ENCODE measurements at places on chromosomes 5 and 9. TPM values are rescaled to one million over a fixed set of nuclear protein-coding genes. Genes with fewer than 3 reads are reported as not detected.

Gene IFNA2
- total RNA-seq = not detected

Gene HSD17B4
- 122 TPM for total RNA-seq

Gene IL7R
- 0.90 TPM for total RNA-seq

Gene DPYSL3
- 89.6 TPM for total RNA-seq

Gene GTF2H2C
- total RNA-seq = 53.8 TPM

Gene NRARP
- total RNA-seq = not detected

Gene ITGA1
- 26.7 TPM for total RNA-seq

Gene GLDC
- total RNA-seq = 0.65 TPM

Gene OSMR
- 57.2 TPM for total RNA-seq

Gene DAPK1
- 30.9 TPM for total RNA-seq

DNA sequence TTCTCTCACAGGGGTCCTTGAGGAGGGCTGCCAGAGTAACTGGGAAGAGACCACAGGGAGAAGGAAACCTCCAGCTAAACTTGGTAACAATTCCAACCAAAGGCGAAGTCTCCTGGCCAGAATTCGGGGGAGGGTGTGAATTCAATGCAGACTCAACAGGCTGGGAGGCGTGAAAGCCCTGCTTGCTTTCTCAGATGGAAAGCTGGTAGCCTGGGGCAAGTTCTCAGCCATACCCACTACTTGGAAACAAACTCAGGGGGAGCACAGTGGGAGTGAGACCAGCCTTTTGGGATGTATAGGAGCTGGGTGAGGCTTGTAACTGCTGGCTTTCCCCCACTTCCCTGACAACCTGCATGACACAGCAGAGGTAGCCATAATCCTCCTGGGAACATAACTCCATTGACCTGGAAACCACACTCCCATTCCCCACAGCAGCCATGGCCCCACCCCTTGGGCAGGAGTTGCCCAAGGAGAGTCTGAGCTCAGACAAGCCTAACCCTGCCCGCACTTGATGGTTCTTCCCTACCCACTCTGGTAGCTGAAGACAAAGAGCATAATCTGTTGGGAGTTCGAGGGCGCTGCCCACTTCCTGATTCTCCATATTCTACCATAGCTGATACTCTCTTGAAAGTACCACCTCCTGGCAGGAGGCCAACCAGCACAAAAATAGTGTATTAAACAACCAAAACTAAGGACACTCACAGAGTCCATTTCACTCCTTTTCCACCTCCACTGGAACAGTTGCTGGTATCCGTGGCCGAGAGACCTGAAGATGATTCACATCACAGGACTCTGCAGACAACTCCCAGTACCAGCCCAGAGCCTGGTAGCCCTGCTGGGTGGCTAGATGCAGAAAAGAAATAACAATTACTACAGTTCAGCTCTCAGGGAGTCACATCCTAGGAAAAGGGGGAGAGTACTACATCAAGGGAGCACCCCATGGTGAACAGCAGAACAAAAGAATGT lies 123.8 kb downstream of the FAM170A start:
- DNase-seq = no peak

GRCh38 chr9:76799473-76799872 lies 35.2 kb downstream of the PCA3 start:
- no peak for DNase-seq

DNA sequence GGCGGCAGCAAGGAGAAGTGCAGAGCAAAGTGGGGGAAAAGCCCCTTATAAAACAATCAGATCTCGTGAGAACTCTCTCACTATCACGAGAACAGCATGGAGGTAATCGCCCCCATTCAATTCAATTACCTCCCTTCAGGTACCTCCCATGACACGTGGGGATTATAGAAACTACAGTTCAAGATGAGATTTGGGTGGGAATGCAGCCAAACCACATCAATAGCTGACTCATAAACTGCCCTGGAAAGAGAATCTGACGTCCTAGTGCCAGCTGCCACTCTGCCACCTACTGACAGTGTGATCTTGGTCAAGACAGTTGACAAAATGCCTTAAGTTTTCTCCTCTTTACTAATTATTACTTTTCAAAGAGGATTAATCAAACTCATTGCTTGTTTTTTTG lies 128.3 kb downstream of the GPBP1 start:
- peak; percentile 48 for DNase-seq

DNA sequence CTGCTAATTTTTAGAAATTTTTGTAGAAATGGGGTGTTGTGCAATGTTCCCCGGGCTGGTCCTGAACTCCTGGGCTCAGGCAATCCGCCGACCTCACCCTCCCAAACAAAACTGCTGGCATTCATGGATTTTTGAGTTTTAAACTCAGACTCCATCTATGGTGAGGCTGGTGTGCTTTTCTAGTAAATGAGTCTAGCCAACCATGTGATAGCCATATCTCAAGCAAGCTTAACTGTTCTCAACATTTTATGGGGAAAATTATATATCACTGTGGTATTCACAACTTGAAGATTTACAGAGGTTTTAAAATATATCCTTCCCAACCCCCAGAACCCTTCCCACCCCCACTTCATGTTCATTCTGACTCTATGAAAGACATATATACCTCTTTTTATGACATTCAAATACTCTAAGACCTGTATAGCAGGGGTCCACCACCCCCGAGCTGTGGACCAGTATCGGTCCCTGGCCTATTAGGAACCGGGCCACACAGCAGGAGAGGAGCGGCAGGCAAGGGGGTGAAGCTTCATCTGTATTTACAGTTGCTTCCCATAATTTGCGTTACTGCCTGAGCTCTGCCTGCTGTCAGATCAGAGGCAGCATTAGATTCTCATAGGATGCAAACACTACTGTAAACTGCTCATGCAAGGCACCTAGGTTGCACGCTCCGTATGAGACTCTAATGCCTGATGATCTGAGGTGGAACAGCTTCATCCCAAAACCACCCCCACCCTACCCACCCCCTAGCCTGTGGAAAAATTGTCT lies 4.5 kb upstream of the NADK2 start:
- no peak for DNase-seq

DNA sequence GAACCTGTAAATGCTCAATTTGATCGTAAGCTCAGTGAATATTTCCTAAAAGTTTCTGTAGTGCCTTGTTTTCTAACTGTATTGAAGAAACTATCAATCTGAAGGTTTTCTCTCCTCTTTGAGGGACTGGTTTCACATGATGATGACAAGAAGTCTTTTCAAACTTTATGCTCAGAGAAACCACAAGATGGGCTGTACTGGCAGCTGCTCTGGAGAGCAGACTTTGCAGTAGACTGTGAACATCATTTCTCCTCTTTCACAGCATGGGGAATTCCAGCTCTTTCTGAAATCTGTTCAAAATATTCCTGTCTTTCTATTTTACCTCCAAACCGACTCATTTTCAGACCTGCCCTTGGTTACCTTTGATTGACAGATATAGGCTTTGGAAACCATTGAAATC lies 194.4 kb downstream of the IZUMO3 start:
- DNase-seq = no peak

GRCh38 chr9:4792054-4792571 lies 631 bp upstream of the RCL1 start:
- peak; percentile 9 for DNase-seq

DNA sequence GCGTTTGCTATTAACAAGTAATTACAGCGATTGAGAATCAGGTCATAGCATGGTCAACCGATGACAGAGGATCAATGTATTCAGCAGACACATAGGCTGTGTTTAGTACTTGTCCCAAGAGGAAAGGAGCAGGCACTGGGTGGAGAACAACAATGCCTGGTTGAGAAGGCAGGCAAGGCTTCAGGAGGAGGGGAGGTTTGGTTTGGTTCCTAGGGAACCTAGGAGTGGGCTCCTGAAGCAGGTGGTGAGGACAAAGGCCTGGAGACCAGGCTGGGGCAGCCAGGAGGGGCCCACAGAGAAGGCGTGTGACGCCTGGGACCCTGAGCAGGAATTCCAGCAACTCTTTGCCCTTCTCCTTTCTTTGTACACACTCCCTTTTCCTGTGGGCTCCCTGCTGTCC lies 195.6 kb downstream of the SPOCK1 start:
- no peak for DNase-seq

DNA sequence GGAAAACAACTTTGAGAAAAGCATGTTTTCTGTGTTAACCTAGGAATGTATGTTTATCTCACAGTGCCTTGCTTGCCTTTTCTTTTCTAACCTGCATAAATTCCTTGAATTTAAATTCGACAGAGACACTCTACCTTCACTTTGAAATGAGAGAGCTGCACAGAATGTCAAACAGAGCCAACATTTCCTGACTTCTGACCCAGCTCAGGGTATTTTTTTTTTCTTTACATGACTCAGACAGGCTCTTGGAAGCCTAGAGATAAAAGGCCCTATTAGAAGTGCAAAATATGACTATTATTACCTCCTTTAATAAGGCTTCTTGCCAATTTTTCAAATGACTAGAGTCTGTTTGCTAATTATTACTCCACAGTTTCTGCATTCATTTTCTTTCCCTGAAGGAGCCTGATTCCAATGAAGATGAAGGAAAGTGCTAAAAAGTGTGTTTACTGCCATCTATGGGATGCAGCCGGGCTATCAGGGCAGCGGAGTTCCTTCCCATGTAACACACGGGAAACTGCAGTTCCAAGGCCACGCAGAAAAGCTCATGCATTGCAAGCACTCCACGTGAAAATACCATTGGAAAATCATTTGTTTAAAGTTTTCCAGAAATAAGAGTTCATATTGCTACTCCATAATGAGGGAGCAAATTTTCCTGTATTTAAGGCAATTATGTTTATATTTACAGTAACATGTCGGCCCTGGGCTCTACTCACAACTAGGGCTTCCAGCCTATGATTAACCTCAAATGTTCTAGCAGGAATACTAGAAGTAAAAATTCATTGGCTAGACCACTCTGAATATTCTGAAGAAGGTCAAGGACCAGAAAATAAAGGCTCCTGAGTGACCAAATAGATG lies 485.6 kb downstream of the ZSWIM6 start:
- DNase-seq = peak; percentile 62

DNA sequence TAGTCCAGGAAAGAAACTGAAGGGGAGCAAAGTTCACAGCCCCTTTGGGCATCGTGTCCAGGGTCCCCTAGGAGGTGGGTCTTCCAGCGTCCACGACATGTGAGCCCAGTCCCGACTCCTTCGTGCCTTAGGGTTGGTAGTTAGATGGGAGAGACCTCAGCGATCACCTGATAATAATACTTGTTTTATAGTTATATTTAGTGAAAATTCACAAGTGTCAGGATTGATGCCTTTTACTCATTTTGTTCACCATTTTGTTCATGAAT lies 20.1 kb downstream of the SPAAR start:
- no peak for DNase-seq

DNA sequence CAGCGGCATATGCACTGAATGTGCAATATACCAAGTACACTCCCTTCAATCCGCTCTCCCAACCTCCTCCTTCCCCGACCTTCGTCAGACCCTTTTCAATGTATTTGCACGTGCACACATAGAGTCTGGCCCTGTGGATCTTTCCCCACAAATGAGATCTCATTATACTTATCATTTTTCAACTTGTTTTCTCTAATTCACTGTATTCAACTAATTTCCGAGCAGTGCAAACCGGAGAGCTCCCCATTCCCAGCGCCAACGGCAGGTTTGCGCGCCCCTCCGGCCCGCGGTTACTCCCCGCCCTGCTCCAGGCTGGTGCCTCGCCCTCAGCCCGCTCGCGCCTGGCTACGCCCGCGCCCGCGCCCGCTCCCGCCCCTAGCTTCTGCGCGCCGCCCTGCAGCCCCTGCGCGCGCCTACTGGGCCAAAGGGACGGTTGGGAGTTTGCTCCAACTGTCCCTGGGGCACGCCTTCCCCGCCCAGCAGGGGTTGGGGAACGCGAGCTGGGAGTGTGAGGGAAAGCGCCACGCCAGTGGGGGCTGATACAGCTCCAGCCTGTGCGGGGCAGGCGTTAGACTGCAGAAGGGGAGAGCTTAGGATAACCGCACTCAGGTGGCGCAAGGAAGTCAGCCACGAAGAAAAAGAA lies 3.3 kb upstream of the CDC20B start:
- no peak for DNase-seq

DNA sequence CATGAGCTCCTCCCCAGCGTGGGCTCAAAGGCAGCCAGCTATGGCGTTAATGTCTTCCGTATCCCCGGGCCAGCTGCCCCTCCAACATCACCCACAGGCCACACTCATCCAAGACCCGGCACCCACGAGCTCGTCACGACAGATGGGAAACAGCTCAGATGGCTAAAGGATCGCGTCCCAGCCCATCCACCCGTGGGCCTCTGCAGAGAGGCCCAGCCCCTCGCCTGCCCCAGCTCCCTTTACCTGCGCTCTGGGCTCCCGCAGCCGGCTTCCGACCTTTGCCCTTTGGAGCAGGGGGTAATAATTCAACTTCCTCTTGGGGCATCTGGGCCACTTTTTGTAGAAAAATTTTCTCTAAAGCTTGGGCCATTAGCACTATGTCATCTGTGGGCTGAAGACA lies 16.5 kb downstream of the BRD3 start:
- DNase-seq = no peak

DNA sequence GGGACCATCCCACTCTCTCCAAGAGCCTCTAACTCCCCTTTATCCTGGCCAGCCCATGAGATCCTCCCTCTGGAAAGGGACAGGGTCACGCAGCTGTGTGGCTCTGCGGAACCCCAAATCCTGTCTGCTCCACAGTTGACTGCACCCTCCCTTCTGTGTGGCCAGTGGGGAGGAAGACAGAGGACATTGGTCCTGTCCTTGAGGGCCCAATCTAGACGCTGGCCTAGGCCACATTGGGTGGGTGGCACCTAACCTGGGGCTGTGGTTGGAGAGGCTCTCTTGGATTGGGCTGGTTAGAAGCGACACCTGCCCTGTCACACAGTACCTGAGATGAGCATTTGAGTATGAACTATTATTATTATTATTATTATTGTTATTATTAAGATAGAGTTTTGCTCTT lies 12.6 kb upstream of the NXNL2 start:
- no peak for DNase-seq

DNA sequence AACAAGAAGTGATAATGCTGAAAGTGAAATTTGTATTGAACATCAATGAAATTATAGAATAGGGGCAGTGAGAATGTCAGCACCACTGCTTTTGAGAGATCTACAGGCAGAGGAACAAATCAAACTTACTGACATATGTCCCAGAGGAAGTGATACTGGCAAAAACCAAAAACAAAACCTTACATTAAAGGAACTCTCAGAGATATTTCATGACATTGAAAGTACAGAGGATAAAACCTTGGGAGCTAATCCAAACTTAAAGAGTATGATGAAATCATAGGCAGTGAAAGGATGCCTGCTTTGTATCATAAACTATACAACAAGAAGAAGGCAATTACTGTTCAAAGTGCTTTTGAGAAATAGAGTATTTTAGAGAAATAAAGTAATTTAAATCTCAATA lies 90.4 kb upstream of the SV2C start:
- DNase-seq = no peak

- DNase-seq = no peak
Measured at GRCh38 chr9:20309124-20309523, 313.2 kb downstream of the MLLT3 start.

DNA sequence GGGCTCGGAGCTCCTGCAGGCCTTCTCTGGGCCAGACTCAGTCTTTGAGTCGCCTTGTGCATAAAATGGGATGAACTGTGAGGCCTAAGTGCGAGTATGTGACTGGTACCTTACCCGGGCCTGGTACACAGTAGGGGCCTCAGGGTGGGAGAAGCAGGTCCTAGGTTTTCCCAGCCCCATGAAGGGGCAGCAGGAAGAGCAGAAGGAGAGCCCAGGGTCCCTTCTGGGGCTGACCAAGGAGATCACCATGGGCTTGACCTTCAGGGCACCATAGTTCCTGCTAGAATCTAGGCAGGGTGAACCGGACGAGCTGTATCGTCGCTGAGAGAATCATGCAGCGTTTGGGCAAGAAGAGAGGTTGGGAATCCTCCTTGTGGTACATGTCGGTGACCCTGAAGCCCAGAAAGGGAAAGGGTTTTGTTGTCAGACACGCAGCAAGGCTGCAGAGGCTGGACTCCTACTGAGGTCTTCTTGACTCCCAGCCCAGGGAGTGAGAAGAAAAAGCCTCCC lies 373 bp upstream of the PHYKPL start:
- no peak for DNase-seq

Data from fibroblast of the aortic adventitia (primary cell).